Stimulated activated CD4-positive, alpha-beta T cell treated with anti-CD3 and anti-CD28 coated beads, TNF-alpha, amount 100 ng/mL, for 1 hour (primary cell): ENCODE measurements at places on chromosomes 7 and 10.
A peak's percentile ranks its signal among the peaks of the same experiment; 100 is the strongest.

- DNase-seq = no peak
Observed at GRCh38 chr7:126791306-126791705, 461.4 kb downstream of the GRM8 start.

DNA sequence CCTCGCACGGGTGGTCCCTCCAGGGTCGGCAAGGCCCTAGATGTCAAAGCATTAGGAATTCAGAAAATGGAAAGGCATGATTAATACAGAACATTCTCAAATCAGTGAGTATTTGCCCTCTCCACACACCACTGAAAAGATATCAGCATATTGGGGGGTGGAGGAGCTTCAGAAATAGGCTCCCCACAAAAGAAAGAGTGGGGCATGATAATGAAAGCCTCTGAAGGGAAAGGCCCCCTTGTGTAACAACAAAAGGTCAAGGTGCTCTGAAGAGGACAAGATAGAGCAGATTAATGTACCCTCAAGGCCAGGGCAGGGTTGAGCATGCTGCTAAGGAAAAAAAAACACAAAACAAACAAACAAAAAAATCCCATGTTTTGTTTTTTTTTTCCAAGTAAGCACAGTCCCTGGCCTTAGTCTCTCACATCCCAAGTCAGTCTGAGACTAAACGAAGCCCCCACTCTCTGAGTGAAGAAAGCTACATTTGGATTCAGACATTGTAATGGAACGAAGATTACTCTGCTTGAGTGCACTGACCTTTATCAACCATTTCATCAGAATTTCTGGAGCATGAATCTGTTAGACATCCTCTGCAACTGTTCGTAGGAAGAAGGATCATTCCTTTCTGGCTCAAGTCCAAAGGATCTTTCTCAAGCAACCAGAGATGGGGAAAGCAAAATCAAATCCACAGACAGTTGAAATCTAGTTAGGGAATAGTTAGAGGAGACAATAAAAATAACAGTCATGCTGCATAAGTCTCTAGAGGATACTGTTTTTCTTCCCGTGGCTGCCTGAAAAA, 27.4 kb upstream of the DGKI start:
- no peak for DNase-seq

GRCh38 chr7:50655020-50655419, 89.8 kb upstream of the DDC start:
- no peak for DNase-seq

DNA sequence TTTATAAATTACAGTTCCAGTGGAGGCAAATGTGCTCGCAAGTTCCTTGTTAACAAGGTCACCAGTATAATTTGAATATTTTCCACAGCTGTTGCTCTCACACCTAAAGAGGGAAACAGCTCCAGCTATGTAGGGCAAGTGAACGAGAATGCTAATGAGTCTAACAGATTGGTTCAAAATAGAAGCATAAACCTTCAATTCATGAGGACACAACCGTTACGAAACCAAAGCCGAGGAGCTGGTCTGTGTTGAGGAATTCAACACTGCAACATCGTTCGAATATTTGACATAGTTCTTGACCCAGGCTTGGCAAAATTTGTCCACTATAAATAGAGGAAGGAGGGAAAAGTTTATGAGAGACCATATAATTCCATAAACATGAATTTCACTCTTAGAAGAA, 161.3 kb downstream of the KLF6 start:
- no peak for DNase-seq

- DNase-seq = no peak
Observed at GRCh38 chr7:85019778-85020177, 167.1 kb downstream of the SEMA3D start.

DNA sequence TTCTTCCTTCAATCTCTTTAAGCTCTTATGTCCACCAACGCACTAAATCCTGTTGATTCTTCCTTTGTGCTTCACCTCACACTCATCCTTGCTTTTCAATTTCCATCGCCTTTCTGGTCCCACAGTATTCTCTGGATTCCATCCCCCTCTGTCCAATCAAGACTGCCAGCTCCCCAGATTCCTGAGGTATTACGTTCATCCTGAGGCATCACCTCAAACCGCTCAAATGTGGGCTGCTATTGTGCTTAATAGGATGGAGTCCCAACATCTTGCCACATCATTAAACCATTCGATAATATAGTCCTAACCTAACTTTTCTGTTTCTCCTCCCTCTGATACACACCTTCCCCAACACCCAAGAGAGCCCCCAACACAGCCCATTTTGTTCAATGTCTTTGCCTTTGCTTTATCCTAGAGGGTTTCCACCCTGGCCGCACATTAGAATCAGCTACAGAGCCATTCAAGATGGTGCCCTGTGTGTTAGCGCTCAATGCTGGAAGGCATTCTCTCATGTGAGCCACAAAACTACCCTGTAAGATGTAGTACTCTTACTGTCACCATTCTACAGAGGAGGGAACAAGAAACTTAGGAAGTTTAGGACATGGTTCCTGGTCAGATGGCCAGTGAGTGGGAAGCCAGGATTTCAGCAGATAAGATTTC, 79.5 kb upstream of the LEP start:
- no peak for DNase-seq

GRCh38 chr10:73991884-73992245, 6.1 kb upstream of the VCL start:
- DNase-seq = peak; percentile 43
